Type B pancreatic cell (in vitro differentiated cells): ENCODE measurements at places on chromosomes 3 and 15. TPM values are rescaled to one million over a fixed set of nuclear protein-coding genes. Genes with fewer than 3 reads are reported as not detected.
A peak's percentile ranks its signal among the peaks of the same experiment; 100 is the strongest.

CDHR4 gene
- 0.29 TPM in 1 of 2 replicates, not detected in the other for total RNA-seq

PSTPIP1 gene
- 0.77 TPM in 1 of 2 replicates, not detected in the other for total RNA-seq

- DNase-seq: no peak
- H3K27ac ChIP-seq: no peak overlapping the region
- H3K4me1 ChIP-seq: peaks cover 17% of the 10 kb centered on the region
- H3K36me3 ChIP-seq: no peaks in the 10 kb centered on the region
- H3K4me3 ChIP-seq: no peak overlapping the region
Measured at GRCh38 chr3:25107918-25108617, 320.0 kb upstream of the RARB start.

GRCh38 chr3:10703875-10704274 lies 112.2 kb upstream of the SLC6A11 start:
- peaks cover 6% of the 10 kb centered on the region for H3K4me1 ChIP-seq
- peaks cover 86% of the 10 kb centered on the region for H3K27me3 ChIP-seq
- H3K4me3 ChIP-seq: no peak overlapping the region
- no peak overlapping the region for H3K27ac ChIP-seq
- DNase-seq: no peak
- H3K36me3 ChIP-seq: no peaks in the 10 kb centered on the region

GRCh38 chr15:58597943-58598828 lies 151.3 kb downstream of the ADAM10 start:
- peak overlapping the region; percentile 46 for H3K27ac ChIP-seq
- no peaks in the 10 kb centered on the region for H3K27me3 ChIP-seq

- no peak overlapping the region for H3K4me3 ChIP-seq
- H3K27ac ChIP-seq: no peak overlapping the region
- H3K27me3 ChIP-seq: peaks cover 10% of the 10 kb centered on the region
- no peaks in the 10 kb centered on the region for H3K36me3 ChIP-seq
- no peak for DNase-seq
- no peaks in the 10 kb centered on the region for H3K4me1 ChIP-seq
Measured at GRCh38 chr15:86411916-86412315, 332.2 kb downstream of the AGBL1 start.
